Upper lobe of right lung (tissue), 1 donor: ENCODE measurements at places on chromosomes 5 and 9. TPM values are rescaled to one million over a fixed set of nuclear protein-coding genes. Genes with fewer than 3 reads are reported as not detected.

- no peaks in the 10 kb centered on the region for H3K4me1 ChIP-seq
- DNase-seq: no peak
- no peak overlapping the region for H3K4me3 ChIP-seq
- H3K27ac ChIP-seq: no peak overlapping the region
- H3K27me3 ChIP-seq: peaks cover 4% of the 10 kb centered on the region
- no peaks in the 10 kb centered on the region for H3K36me3 ChIP-seq
Measured at GRCh38 chr9:74639112-74639511, 142.0 kb downstream of the RORB start.

- H3K27ac ChIP-seq: no peak overlapping the region
- H3K4me1 ChIP-seq: no peaks in the 10 kb centered on the region
- H3K4me3 ChIP-seq: no peak overlapping the region
- H3K36me3 ChIP-seq: no peaks in the 10 kb centered on the region
Measured at GRCh38 chr5:35320029-35320428, 89.7 kb upstream of the PRLR start.

GRCh38 chr9:104682642-104683041, 11.7 kb upstream of the OR13D1 start:
- no peak for DNase-seq
- no peaks in the 10 kb centered on the region for H3K27me3 ChIP-seq
- no peak overlapping the region for H3K4me3 ChIP-seq
- no peak overlapping the region for H3K27ac ChIP-seq

GRCh38 chr5:143244990-143245389, 158.5 kb downstream of the NR3C1 start:
- H3K27me3 ChIP-seq: no peaks in the 10 kb centered on the region
- no peak overlapping the region for H3K4me3 ChIP-seq
- peak overlapping the region; percentile 37 for H3K27ac ChIP-seq
- H3K36me3 ChIP-seq: no peaks in the 10 kb centered on the region

DNA sequence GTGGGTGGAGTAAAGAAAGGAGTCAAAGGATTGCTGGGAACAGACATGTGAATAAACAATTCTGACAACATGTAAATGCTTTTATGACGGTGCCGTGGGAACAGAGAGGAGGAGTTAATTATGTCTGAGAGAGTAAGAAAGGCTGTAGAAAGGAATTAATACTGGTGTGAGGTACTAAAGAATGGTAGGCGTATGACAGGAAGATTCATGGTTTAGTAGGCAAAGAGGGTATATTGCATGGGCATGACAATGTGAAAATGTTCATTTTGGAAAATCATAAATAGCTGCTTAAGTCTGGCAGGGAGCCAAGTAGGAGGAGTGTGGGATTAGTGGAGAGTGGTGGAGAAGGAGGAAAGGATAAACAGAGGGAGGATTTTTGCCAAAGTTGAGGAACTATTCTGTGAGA, 19.7 kb downstream of the NAA35 start:
- H3K36me3 ChIP-seq: peaks cover 58% of the 10 kb centered on the region
- no peak for DNase-seq
- H3K27ac ChIP-seq: no peak overlapping the region
- H3K4me3 ChIP-seq: no peak overlapping the region
- no peaks in the 10 kb centered on the region for H3K27me3 ChIP-seq
- H3K4me1 ChIP-seq: peaks cover 6% of the 10 kb centered on the region

GRCh38 chr5:76742583-76742982, 26.7 kb downstream of the F2R start:
- no peak for DNase-seq
- no peaks in the 10 kb centered on the region for H3K27me3 ChIP-seq
- peaks cover 3% of the 10 kb centered on the region for H3K4me1 ChIP-seq
- no peaks in the 10 kb centered on the region for H3K36me3 ChIP-seq
- no peak overlapping the region for H3K4me3 ChIP-seq
- H3K27ac ChIP-seq: no peak overlapping the region

- no peaks in the 10 kb centered on the region for H3K36me3 ChIP-seq
- H3K27me3 ChIP-seq: peaks cover 36% of the 10 kb centered on the region
- no peak overlapping the region for H3K4me3 ChIP-seq
- DNase-seq: peak; percentile 78
- no peak overlapping the region for H3K27ac ChIP-seq
Measured at GRCh38 chr9:93231121-93231694, 47.3 kb downstream of the WNK2 start.

- H3K27me3 ChIP-seq: no peaks in the 10 kb centered on the region
- no peak overlapping the region for H3K4me3 ChIP-seq
- no peak overlapping the region for H3K27ac ChIP-seq
- H3K36me3 ChIP-seq: no peaks in the 10 kb centered on the region
- no peak for DNase-seq
- H3K4me1 ChIP-seq: no peaks in the 10 kb centered on the region
Measured at GRCh38 chr5:90802474-90803317, 244.1 kb downstream of the ADGRV1 start.

GRCh38 chr9:116574027-116574679, 113.0 kb upstream of the TRIM32 start:
- H3K4me1 ChIP-seq: peaks cover 10% of the 10 kb centered on the region
- H3K27me3 ChIP-seq: no peaks in the 10 kb centered on the region
- H3K27ac ChIP-seq: peak overlapping the region; percentile 9
- no peaks in the 10 kb centered on the region for H3K36me3 ChIP-seq
- no peak overlapping the region for H3K4me3 ChIP-seq

GRCh38 chr5:98588215-98588614, 185.2 kb upstream of the RGMB start:
- no peak overlapping the region for H3K4me3 ChIP-seq
- no peaks in the 10 kb centered on the region for H3K4me1 ChIP-seq
- DNase-seq: no peak
- H3K27me3 ChIP-seq: no peaks in the 10 kb centered on the region

The DMRT2 gene
- total RNA-seq: 0.46 TPM

DNA sequence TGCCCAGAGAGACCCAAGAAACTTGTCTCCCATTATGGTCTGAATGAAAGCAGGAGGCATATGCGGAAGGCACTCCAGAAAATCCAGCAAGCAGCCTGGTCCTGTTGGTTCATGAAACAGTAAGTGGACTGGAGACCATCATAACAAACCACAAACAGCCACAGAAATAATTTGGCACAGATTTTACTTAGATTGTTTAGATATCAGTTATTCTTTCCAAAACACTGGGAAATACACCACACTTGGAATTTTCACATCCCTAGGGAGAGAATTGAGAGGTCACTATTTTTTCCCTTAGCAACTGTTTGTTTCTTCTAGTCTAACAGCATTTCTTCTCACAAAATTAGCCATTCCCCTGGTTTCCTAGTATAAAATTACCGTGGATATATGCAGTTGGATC, 300.8 kb downstream of the OSTF1 start:
- no peaks in the 10 kb centered on the region for H3K36me3 ChIP-seq
- DNase-seq: no peak
- no peak overlapping the region for H3K27ac ChIP-seq
- H3K27me3 ChIP-seq: no peaks in the 10 kb centered on the region
- H3K4me1 ChIP-seq: no peaks in the 10 kb centered on the region

DNA sequence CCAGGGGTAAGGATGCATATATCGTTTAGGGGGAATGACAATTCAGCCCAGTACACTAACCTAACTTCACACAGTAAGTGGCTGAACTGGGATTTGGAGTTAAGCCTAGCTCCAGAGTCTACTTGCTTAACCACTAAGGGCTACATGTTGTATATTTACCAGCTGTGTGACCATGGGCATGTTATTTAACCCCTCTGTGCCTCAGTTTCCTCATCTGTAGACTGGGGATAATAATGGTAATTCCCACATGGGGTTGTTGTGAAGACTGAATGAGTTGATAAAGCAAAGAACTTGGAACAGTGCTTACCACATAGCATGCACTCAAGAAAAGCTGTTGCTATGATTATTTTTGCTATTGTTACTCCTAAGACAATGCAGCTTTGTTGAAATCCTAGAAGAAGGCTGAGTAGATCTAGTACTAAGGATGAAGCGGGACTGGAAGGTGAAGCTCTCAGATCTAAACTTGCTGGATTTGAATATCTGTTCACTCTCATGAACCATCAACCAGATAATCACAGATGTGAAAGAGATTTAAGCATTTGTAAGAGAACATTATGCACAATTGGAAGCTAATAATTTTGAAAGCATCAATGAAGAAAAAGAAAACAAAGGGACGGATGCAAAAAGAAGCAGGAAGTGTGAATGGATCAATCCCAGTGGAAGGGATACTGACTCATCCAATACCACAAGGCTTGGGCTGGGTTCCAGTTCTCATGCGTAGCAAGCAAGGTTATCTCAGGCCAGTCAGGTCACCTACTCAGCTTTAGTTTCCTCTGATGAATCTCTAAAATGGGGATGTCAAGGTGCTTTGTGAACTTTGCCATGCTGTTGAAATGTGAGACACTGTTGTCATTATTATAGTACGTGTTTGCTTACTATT, 78.5 kb upstream of the TBC1D2 start:
- no peaks in the 10 kb centered on the region for H3K36me3 ChIP-seq
- no peak overlapping the region for H3K4me3 ChIP-seq
- H3K4me1 ChIP-seq: no peaks in the 10 kb centered on the region
- no peaks in the 10 kb centered on the region for H3K27me3 ChIP-seq

The DMGDH gene
- 0.78 TPM for total RNA-seq

DNA sequence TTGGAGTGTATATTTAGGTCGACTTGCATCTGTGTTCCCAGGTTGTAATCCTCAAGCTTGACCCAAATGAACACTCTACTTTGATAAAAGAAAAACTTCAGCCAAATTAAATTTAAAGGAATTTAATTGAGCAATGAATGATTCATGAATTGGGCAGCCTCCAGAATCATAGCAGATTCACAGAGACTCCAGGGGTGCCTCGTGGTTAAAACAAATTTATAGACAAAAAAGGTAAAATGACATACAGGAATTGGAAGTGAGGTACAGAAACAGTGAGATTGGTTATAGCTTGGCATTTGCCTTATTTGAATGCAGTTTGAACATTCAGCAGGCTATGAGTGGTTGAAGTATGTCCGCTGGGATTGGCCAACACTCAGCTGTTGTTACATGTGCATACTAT, 21.6 kb upstream of the SPATA31D4 start:
- no peak for DNase-seq
- no peaks in the 10 kb centered on the region for H3K36me3 ChIP-seq
- no peaks in the 10 kb centered on the region for H3K27me3 ChIP-seq
- H3K4me3 ChIP-seq: no peak overlapping the region
- H3K27ac ChIP-seq: no peak overlapping the region

DNA sequence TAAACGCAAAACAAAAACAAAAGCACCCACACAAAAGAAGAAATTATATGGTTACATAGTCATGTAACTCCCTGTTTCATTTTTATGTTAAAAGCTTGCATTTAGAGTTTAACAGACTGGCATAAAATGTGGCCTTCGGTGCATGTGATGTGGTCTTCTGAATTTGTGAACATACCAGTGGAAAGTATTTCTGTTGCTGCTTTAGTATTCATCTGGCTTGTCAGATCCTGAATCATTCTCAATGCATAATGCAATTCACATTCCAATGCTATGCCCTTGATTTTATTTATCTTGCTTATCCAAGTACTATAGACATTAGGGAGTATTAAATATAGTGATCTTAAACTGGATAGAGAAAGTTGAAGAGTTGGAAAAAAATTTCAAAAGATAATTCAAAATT, 740.2 kb upstream of the ZNF608 start:
- no peak for DNase-seq
- H3K27ac ChIP-seq: no peak overlapping the region
- H3K27me3 ChIP-seq: no peaks in the 10 kb centered on the region
- H3K4me1 ChIP-seq: peaks cover 11% of the 10 kb centered on the region
- no peak overlapping the region for H3K4me3 ChIP-seq

GRCh38 chr9:114861922-114862605, 56.2 kb upstream of the TNFSF15 start:
- H3K4me3 ChIP-seq: no peak overlapping the region
- no peak overlapping the region for H3K27ac ChIP-seq
- DNase-seq: no peak
- no peaks in the 10 kb centered on the region for H3K36me3 ChIP-seq
